ENCODE measurements at places on chromosomes 16 and 17.

GRCh38 chr16:51180719-51181502, 29.8 kb upstream of the SALL1 start:
- ATAC-seq, result no peak

DNA sequence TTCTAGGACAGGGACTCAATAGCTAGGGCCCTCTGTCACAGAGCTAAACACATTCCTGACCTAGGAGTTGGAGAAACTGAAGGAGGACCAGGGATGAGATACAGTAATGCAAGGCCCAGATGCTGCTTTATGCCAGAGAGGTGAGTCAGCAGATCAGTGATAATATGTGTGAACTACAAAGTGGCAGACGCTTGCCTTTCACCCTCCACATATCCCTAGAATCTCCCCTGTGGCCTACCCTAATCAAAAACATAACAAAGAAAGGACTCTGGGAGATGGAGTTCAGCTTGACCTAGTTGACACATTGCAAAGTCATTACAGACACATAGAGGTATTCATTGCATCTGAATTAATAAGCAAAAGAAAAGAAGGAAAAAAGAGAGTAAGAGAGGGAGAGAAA, 417.6 kb upstream of the DYNLRB2 start:
- no peak for ATAC-seq

- peak; percentile 39 for ATAC-seq
Observed at GRCh38 chr17:81043725-81044427, 8.9 kb downstream of the BAIAP2 start.

- ATAC-seq, result no peak
Observed at GRCh38 chr17:34680151-34680550, 100.8 kb downstream of the TMEM132E start.

- ATAC-seq, result peak; percentile 58
Observed at GRCh38 chr17:76053246-76054111, 18.8 kb downstream of the SRP68 start.

DNA sequence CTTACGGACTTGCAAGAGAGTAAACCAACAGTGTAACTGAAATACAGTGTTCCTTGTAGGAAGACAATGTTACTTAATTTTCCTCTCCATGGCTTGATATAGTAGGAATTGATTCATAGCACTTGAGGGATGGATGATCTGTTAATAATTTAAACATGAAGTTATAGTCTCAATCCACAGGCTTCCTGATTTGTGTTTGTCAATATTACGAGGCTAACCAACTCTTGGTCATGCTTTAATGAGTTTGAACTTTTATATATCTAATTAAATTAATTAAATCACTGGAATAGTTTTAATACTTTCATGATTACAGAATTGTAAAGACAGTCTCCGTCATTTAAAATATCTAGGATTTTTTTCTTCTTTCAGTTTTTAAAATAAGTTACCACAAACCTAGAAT, 112.0 kb upstream of the HAS3 start:
- no peak for ATAC-seq

- no peak for ATAC-seq
Observed at GRCh38 chr16:72072514-72073342, 9.7 kb downstream of the HPR start.

Measured in esophagus mucosa (tissue), 1 donor.